ENCODE measurements at places on chromosomes 6 and 20. TPM values are rescaled to one million over a fixed set of nuclear protein-coding genes. Genes with fewer than 3 reads are reported as not detected.

NRSN1 gene
- total RNA-seq = not detected

BANF2 gene
- not detected for total RNA-seq

DNA sequence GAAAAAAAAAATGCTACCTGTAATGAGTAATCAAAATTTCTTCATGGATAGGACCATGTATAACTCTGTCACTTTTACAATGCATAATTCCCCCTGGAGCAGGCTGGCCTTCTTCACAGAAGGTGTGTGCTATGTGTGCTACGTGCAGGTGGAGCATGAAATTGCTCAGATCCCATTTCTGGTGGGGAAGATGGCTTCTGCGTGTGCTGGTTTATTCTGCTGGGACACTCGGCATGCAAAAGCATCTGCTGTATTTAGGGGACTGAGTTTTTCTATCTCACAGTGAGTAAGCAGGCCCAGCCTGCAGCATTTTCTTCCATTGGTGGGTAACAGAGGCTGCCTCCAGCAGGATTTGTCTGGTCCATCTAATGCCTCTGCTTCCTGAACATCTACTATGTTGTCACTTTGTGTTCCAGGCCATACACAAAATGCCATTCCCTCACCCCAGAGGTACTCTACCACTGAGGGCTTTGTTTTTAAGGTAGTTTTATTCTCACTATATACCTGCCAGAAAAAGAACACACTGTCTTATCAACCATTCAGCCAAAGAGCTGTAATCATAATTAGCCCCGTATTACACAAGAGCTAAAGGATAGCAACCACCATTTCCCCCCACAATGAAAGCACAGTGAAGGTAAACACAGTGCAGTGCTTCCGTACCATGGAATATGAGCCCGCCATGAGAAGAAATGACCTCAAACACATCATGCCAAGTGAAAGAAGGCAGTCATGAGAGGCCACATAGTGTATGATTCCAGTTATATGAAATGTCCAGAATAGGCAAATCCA is 62.4 kb downstream of the SYNDIG1 start:
- DNase-seq = no peak

- no peak for DNase-seq
These were observed 175.0 kb downstream of the GMPR start for GRCh38 chr6:16413399-16413798.

DNA sequence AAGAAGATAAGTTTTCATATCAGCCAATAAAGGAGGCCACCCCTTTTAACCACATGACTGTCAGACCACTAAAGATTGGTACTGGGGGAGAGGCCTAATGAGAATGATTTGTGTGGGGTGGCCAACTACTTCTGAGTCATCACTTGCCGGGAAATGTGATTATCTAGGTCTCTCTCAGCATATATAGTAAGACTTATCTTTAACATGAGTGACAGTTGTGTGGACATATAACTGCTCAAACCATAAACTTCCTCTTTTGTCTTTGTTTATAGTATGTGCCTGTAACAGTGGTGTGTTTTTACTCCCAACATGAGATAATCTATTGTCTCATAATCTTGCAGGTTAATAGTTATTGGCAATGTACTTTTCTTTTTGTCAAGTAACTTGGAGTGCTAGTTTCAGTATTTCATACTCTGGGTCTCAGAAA is 312.4 kb downstream of the CDKAL1 start:
- DNase-seq = no peak

DNA sequence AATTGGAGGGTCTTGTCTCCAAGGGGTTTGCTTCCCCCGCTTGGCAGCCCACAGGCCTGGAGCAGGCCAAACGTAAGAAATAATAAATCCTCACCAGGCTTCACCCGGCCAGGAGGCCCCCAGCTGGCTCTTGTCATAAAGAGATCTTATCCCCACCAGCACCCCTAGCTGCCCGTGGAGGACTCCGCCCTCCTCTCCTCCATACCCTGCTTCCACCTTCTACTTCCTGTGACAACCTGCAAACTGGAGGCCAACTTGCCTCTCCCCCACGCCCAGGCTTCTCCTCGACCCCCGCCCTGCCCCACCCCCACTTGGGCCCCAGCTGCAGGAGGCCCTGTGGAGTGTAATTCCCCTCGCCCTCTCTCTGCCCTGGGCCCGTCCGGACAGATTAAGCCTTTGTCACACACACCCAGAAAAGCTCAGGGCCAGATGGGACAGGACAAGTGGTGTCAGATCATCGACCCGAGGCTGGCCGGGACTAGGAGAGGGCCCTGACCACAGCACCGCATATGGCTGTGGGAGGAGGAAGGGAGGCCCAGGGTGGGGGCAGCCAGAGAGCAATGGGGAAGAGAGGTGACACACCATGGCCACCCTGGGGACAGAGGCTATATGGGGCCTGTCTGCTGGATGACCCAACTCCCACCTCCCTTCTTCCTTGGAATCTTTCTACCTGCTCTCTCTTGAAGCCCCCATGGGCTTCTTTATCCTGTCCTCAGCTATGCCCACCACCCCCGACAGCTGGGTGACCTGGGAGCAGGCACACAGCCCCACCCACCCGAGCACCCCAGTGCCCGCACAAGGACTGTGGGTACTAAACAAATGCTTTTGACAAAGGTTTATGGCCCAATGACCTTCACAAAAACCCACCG is 3.9 kb downstream of the NOL4L start:
- DNase-seq = no peak

DNA sequence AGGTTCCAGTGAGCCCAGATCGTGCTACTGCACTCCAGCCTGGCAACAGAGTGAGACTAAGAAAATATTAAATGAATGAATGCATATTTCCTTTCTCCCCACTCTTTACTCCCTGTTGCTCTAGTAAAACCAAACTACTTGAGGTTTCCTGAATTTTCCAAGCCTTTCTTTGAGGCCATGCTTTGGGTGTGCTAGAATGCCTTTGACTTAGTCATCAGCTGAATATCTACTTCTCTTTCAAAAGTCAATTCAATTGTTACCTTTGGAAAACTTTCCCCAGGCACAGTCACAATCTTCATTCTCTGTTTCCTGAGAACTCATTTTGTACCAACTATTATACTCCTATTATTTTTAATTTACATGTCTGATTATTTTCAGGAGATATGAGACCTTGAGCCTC is 27.5 kb upstream of the CEP85L start:
- no peak for DNase-seq

- DNase-seq = peak; percentile 16
These were observed 35.0 kb upstream of the DSN1 start for GRCh38 chr20:36808317-36809257.

DNA sequence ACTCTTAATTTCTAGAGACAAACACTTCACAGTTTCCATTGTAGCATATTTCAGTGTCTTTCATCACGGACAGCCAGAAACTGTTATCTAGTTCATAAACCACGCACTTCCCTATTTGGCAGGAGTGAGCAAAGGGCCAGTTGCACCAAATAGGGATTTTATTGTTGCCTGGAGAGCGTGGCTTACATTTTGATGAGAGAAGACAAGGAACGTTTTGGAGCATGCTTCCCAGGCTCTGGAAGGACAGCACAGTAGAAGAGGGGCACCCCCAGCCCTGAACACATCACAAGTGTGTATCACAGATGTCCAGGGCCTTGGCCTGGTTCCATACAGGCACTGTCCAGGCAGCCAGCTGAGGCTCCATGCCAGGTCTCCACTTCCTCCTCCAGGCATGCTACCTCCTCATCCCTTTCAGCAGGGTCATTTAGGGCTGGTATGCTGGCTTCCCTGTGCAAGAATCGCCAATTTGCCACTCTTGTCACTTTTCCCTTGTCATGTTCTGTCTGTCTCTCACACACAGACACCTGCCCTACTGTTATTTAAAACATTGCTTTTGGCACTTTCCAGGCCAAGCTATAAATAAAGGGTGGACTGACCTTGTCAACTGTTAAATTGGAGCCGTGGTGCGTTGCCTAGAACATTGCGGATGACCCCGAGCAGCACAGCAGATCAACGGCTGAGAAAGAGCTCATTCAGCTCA is 235.0 kb upstream of the GMDS start:
- no peak for DNase-seq

DNA sequence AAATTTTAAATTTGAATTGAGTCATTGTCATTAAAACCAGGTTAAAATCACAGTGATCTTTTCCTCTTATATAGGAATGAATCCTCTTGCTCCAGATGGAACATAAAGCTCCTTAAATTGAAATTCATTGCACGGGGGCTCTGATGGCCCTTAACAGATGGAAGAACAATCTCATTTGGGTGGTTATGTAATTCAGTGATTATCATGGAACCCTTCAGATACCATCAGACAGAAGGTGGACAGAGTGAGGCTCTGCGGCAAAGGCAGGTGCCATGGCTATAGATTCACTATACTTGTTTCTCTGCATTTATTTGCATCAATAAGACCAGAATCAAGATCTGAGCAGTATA is 17.8 kb upstream of the RNF182 start:
- DNase-seq = no peak

DNA sequence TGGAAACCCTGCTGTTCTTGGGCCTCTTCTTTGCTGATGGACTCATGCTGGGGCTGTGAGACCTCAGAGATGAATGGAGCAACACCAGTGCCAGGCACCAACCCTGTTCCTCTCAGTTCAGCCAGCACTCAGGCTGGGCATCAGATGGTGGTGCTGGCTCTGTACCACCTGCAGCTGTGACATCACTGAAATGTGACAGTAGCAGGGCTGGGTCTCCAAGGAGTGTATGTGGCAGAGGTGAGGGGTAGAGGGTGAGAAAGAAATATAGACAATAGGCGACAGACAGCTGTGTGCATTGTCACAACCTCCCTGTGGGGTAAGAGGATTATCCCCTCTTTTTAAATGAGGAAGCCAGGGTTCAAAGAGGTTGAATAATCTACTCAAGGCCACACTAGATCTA is at the start of gene TP53TG5:
TSS of gene TP53TG5 (minus strand) at position 135 of the 400 bp plus-strand sequence. CDS start at position 46, 89 bp downstream.
- DNase-seq = no peak

GRCh38 chr6:14713008-14713960 is 532.6 kb upstream of the JARID2 start:
- DNase-seq = no peak

Measured in thoracic aorta (tissue), 2 donors.